ENCODE measurements at places on chromosomes 16 and 17.

GRCh38 chr17:16975744-16976625 is 4.1 kb upstream of the TNFRSF13B start:
- DNase-seq: no peak

- DNase-seq: no peak
These were observed 69.1 kb upstream of the BRD7 start for GRCh38 chr16:50437769-50438437.

- DNase-seq: no peak
These were observed 18.5 kb upstream of the APRT start for GRCh38 chr16:88830258-88830657.

GRCh38 chr16:85914423-85914794 is 15.4 kb downstream of the IRF8 start:
- DNase-seq: no peak

DNA sequence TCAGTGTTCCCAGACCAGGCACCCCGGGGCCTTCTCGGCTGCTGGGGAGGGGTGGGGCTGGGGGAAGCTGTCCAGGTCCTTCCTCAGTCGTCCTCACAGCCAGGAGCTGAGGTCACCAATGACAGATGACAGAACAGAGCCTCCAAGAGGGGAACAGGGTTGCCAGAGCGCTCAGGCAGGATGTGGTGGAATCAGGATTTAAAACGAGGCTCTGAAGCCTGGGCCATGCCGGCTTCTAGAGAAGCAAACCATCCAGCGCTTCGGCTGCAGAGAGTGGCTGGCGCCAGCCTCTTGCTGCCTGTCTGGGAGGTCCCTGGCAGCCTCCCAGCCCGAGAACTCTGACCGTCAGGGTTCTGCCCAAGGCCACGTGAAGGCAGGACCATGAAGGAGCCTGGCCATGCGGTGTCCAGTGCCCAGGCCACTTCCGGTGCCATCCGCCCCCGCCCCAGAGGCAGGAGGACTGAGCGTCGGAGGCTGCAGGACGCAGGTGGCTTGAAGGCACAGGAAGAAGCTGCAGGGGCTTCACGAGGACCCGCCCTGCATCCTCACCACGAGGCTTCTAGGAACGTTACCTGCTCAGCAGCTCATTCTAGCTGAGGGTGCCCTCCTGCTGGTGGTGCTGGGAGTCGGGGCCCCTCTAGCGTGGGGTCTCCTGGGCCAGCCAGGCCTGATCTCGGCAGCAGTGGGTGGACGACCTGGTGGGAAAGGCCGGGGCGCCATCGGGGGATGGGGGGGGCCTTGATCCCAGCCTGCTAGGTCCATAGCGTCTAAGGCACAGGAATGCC is 78.5 kb downstream of the KLHDC4 start:
- no peak for DNase-seq

DNA sequence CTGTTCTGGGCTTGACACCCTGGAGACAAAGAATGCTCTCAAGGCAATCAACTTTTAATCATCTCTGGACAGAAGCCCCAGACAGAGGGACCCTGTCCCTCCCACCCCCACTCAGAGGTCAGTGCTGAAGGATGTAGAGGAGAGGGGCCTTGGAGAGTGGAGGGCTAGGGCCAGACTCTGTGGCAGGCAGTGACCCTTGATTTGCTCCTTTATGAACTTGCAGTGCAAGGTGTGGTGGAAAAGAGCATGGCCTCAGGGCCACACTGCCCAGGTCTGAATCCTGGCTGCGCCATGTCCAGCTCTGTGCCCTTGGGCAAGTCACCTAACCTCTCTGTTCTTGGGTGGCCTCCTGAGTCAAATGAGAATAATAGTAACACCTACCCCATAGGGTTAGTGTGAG is 134.3 kb downstream of the TMEM132E start:
- no peak for DNase-seq

- DNase-seq: no peak
These were observed 5.2 kb upstream of the TSPOAP1 start for GRCh38 chr17:58333736-58334207.

DNA sequence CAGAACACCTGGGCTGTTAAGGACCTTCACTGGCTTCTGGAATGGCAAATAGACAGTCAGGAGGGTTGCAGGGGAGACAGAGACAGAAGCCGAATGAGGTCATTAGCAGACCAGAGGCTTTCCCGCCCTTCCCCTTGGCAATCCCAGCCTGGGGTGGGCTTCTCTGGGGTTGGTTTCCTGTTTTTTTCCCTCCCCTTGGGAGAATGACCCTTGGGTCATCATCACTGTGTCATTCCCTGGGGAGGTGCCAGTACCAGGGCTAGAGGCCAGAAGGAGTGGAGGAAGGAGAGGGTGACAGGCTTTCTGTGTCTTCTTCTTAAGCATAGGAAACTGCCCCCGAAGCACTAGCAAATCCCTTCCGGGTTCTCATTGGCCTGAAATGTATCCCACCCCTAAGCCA is 42.9 kb upstream of the IL21R start:
- DNase-seq: no peak

- DNase-seq: no peak
These were observed 343.7 kb upstream of the SOX9 start for GRCh38 chr17:71777048-71777640.

- DNase-seq: no peak
These were observed 378.9 kb upstream of the CA10 start for GRCh38 chr17:52537421-52537820.
